RPMI7951 (cell line): ENCODE measurements at places on chromosomes 2 and 18. TPM values are rescaled to one million over a fixed set of nuclear protein-coding genes. Genes with fewer than 3 reads are reported as not detected.
A peak's percentile ranks its signal among the peaks of the same experiment; 100 is the strongest.

GRCh38 chr2:43605079-43605655, 9.3 kb upstream of the THADA start:
- DNase-seq, result peak; percentile 56

DNA sequence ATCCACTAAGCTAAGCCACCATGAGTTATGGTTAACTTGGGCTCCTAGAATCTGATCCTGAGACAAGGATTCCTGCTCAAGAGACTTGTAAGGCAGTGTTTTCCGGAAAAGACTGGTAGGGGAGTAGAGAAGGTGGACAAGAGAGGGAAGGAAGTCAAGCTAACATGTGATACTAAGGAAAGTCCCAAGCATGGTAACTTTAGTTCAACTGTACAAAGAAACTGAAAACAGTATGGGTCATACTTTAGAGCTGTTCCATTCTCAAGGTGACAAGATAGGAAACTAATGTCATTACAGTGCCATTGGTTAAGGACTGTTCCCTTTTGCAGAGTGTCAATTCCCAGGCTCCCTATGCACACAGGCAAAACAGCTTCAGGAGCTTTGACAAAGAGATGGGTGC, 5.8 kb downstream of the MYO5B start:
- DNase-seq, result no peak

- no peak for DNase-seq
Measured at GRCh38 chr2:158533009-158533408, 76.3 kb downstream of the PKP4 start.

GRCh38 chr2:142871396-142871795, 6.1 kb upstream of the KYNU start:
- DNase-seq, result no peak

GRCh38 chr18:25305584-25305983, 46.4 kb downstream of the ZNF521 start:
- no peak for DNase-seq

The OSGEPL1 gene
- total RNA-seq, result 19.7 and 27.6 TPM in 2 replicates
